ENCODE measurements at places on chromosomes 11 and 22.
A peak's percentile ranks its signal among the peaks of the same experiment; 100 is the strongest.

GRCh38 chr22:29511126-29511862, 31.3 kb downstream of the NEFH start:
- DNase-seq, result no peak

DNA sequence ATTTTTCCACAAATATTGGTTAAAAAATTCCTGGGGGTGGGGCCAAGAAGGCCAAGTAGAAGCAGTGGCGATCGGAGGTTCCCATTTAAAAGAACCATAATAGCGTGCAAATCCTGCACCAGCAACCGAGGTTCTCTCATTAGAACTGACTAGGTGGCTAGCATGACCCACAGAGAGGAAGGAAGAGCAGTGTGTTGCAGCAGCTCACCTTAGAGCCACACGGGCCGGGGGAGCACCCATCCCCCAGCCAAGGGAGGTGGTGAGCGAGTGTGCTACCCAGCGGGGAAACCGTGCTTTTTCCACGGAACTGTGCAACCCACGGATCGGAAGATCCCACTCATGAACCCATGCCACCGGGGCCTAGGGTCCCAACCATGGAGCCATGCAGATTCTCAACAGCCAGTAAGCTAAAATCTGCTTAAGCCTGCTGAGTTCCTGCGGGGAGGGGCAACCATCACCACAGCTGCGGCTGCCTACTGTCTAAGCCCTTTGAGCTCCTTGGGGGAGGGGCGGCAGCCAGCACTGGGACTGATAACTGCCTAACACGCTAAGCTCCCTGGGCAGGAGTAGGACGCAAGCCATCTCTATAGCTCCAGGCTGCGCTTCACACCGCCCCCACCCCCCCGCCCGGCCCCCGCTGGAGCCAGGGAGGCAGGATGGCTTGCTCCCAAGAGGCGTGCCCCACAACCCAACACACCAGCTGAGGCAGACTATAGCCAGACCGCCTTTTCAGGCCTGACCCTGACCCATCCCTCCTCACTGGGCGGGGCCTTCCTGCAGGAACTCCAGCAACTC, 21.0 kb upstream of the HTATIP2 start:
- no peak for DNase-seq

DNA sequence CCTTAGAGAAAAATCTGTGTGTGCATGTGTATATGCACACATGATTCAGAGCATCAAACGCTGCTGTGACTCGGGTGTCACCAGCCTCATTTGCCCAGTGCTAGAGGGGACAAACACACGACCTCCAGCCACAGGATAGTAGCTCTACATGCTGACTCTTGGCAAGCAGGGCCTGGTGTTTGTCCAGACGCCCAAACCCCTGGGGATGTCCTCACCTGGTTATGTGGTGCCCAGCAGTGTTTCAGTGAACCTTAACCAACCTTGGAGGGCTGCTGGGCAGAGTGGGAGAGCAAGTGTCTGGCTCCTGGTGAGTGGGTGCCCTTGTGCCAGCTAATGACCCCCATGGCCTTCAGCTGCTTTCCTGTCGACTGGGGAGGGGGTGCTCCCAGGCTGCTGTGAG, 26.7 kb downstream of the IGLL1 start:
- no peak for DNase-seq

- no peak for DNase-seq
Measured at GRCh38 chr11:125168918-125169456, 4.4 kb downstream of the PKNOX2 start.

- no peak for DNase-seq
Measured at GRCh38 chr11:27385245-27385644, 22.2 kb upstream of the CCDC34 start.

- no peak for DNase-seq
Measured at GRCh38 chr11:112958670-112959069, 2.5 kb upstream of the NCAM1 start.

- DNase-seq, result no peak
Measured at GRCh38 chr11:5297721-5298323, 3.9 kb downstream of the OR51B4 start.

- peak; percentile 66 for DNase-seq
Measured at GRCh38 chr11:95917193-95918036, 6.5 kb downstream of the MTMR2 start.

DNA sequence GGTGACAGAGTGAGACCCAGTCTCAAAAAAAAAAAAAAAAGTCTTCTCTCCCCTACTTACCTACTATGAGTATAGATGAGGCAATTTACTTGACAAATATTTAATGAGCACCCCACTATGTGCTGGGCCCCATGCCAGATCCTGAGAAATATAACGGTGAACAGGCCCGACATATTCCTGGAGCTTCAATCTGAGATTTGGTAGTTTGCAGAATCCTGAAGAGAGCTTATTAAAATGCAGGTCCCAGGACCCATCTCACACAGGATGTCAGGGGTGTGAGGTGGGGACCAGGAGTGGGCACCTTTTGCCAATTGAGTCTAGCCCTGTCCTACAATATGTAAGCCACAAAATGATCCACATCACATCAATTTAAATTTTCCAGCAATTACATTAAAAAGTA, 44.0 kb downstream of the KCNJ4 start:
- no peak for DNase-seq

GRCh38 chr11:59730896-59731565, 17.4 kb upstream of the OR10V1 start:
- DNase-seq, result no peak

DNA sequence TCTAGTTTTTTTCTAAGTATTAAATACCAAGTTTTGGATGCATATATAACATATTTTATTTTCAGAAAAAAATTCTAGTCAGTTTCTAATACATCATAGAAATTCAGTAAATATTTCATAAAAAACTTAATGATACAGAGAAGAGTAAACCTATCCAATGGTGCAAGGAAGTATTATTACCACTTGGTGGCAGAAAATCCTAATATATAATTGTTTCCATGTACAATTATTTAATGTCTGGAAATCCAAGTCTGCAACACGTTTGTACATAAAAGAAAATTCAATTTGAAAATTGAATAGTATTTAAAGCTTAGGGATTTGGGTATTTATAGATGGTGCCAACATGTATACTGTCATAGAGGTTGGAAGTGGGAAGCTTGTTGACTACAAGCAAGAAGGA, 127.0 kb downstream of the TRPC6 start:
- DNase-seq, result no peak

DNA sequence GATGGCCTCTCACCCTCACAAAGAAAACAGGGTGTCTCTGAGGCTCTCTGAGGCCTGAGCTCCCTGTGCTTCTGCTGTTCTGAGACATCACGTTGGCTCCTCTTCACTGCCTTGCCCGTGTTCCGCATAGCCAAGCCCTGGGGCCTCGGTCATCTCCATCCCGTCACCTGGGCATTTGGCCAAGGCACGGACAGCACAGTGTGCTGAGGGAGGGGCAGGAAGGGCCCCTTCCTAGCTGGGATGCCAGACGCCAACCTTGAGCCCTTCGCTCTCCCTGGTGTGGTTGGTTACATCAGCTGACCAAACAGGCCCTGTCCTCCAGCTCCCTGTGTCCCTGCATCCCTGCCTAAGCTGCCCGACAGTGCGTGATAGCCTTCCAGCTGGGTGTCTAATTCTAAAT, 25.9 kb downstream of the MOV10L1 start:
- DNase-seq, result peak; percentile 93

GRCh38 chr11:94926698-94927237, 46.6 kb downstream of the CWC15 start:
- DNase-seq, result no peak

DNA sequence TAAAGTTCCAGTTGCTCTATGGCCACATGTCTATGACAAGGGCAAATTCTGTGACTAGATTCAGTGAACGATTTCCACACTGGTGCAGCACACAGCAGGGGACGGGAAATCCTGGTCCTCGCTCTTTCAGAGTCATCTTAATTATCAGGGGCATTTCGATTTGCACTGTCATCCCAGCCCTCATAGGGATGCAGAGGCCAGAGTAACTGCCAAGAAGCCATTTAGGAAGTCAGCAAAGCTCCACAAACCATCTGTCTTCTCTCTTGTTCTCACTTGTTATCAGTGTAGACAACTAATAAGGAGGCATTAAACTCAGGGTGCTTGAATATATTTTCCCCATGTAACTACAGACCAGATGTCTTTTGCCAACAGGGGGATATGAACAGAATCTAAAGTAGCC, 151.7 kb downstream of the STK33 start:
- no peak for DNase-seq

- no peak for DNase-seq
Measured at GRCh38 chr22:49380828-49381114, 446.9 kb downstream of the BRD1 start.

- no peak for DNase-seq
Measured at GRCh38 chr11:72753341-72754148, 1.3 kb upstream of the ARAP1 start.

- DNase-seq, result no peak
Measured at GRCh38 chr22:27064386-27064785, 407.0 kb downstream of the MIAT start.

DNA sequence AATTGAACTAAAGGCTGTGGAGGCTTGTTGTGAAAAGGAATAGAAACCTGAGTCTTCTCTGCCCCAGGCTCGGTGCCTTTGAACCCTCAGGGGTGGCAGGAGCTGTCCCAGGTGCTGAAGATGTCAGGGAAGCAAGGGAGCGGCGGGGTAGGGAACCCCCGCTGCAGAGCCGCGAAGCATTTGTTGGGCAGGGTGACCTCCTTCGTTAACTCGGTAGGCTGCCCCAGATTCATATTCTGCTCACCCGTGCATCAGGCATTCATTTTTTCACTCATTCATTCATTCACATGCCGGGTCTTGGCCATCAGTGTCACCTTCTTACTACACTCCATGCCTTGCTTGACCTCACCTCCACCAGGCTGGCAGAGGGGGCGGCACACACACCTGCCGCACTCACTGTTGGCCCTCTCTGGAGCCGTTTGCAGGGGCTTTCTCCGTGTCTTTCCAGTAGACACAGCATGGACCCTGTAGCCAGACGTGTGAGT, 618.9 kb downstream of the BRD1 start:
- no peak for DNase-seq

GRCh38 chr22:22226448-22227187, 18.0 kb upstream of the VPREB1 start:
- no peak for DNase-seq

DNA sequence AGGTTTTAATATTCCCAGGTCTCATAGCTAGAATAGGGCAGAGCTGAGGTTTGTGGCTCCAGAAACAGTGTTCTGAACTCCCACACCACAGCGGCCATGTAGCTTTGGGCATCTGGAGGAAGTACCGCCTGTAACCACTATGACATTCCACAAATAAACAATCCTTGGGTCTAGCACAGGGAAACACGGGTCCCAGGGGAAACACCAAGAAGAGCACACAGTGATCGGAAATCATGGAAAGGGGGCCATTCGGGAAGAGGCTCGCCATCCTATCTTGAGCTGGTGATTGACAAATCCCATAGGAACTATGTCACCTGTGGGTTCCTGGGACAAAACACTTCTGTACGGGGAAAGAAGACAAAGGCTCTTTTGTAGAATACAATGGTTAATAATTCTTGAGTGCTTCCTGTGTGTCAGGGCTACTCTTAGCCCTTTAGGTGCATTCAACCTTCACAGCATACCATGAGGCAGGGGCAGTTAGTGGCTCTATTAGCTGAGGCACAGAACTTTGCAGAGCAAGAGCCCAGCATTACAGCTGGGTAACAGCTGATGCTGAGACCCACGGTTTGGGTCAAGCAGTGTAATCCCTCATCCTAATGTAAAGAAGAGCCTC, 514.2 kb downstream of the NTM start:
- no peak for DNase-seq

- DNase-seq, result no peak
Measured at GRCh38 chr11:75509020-75509720, 16.6 kb downstream of the GDPD5 start.

DNA sequence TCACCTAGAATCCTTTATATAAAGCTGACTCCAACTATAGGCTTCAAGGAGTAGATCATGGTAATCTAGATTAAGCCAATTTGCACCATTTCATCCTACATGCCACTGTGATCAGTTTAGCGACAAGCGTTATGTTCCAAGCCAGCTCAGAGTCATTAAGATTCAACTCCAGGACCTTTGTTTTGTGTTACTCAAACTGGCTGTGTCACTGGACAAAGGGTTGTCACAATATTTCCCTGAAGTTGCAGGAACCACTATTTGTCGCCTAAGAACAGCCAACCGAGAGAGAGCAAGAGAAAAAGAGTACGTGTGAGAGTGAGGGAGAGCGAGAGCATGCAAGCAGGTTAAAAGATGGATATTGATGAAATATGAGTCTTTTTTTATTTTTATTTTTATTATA, 104.8 kb downstream of the USP35 start:
- no peak for DNase-seq

DNA sequence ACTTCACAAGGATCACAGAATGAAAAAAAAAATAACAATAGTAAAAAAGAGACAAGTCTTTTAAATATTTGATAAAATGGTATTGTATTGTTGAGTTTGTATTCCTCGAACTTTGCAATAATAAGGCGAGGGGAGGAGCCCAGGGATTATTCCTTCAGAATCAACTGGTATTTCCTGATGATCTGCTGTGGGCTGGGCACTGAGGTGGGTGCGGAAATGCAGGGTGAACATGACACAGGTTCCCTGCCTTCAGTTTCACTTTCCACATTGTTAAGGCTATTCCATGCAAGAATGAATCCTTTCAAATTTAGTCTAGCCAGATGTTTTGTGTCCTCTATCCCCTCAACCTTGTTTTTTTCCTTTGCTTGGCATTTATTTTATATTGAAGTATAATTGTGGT, 2.1 kb upstream of the EIF3M start:
- no peak for DNase-seq

DNA sequence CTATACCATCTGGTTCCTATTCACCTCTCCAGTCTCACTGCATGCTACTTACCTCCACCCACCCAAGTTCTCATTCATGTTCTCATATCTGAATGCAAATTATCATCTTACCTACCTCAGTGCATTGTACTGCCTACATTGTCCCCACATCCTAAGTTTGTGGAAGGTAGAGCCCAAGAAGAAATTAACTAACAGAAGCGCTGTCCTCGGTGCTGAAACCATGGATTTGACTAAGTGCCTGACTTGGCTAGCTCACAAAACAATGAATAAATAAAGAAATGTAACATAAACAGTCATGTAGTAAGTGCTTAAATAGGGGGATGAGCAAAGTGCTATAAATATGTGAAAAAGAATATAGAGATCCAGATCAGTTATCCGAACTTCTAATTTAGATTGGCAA, 63.2 kb downstream of the GRIA4 start:
- no peak for DNase-seq

DNA sequence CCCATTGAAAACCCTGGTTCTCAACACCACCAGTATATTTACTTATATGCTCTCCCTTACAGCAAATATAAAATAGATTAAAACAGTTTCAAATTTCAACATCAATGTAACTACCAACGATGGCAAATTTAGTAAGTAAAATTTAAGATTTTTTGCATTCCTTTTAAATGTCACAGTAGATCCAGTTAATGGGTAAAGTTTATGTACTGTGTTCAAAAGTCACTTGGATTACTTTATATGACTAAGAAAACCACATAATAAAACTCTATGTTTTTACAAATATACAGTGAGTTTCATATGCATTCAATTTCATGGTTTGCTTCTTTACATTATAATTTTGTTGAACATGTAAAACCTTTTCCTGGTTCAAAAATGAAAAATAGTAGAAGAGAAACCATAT, 364.6 kb downstream of the AASDHPPT start:
- no peak for DNase-seq
